ENCODE measurements at places on chromosomes 4 and X.

- no peak for DNase-seq
These were observed 14.9 kb downstream of the PPP3CA start for GRCh38 chr4:101332424-101332823.

DNA sequence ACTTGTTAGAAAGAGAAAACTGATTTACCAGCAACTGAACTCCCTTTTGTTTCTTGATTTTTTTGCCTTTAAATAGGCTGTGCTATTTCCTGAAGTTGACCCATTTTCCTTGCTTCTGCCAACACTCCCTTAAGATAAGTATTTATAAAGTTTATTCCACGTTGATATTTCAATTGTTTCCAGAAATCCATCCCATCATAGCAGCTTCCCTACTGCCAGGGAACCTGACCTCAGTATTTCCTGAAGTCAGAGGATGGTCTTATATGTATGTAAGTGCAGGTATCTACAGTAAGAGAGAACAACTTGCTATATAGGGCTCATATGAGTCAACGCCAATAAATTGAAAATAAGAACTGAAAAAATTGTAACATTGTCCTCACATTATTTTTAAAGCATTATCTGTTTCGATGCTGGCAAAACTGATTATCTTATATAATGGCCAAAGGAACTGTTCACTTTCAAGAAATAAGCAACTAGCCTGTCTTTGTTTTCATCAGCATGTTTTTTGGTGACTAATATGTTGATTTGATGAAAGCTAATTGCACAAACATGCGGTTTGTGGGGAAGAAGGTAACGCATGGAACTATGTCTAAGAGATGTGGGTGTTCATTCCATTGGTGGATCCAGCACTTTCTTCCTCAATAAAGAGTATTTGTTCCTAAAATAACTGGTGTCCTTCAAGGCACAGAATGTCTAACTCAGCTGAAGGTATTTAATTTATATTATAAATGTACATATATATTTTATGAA lies 4.7 kb downstream of the LIMCH1 start:
- no peak for DNase-seq

GRCh38 chrX:68109162-68109561 lies 324.1 kb downstream of the OPHN1 start:
- no peak for DNase-seq

GRCh38 chr4:53620956-53621355 lies 29.7 kb upstream of the LNX1 start:
- no peak for DNase-seq

DNA sequence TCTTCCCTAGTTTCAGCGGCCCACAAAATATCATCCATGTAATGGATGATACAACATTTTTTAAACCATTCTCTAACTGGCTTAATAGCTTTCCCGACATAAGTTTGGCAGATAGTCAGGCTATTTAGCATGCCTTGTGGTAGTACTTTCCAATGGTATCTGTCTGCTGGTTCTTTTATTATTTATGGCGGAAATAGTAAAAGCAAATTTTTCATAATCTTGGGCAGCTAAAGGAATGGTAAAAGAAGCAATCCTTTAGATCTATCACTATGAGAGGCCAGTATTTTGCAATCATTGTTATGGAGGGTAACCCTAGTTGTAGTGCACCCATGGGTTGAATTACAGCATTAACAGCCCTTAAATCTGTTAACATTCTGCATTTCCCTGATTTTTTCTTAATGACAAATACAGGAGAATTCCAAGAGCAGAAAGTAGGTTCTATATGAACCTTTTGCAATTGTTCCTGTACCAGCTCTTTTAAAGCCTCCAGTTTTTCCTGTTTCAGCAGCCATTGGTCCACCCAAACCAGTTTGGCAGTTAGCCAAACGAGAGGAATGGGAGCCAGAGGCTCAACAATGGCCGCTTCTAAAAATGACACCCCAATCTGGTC lies 14.3 kb upstream of the HSD17B11 start:
- DNase-seq, result no peak

DNA sequence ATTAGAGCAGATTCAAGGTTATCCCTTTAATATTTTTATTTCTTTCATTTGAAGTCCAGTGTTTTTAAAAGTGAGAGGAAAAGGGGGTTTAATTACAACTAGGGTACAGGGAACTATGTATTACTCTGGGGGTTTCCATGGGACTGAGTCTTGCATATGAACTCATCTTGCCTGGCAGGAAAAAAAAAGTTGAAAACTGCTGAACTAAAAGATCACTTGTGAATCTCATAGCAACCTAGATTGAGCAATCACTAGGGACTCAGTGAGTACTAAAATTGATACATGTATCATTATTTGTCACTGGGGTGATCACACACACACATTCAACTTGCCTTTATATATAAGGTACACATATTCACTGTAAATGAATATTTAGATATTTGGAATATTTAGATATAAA lies 180.7 kb upstream of the SFRP2 start:
- DNase-seq, result no peak

GRCh38 chr4:55253948-55254593 lies 92.0 kb upstream of the SRD5A3 start:
- no peak for DNase-seq

GRCh38 chr4:41172786-41173185 lies 41.6 kb downstream of the APBB2 start:
- DNase-seq, result no peak

DNA sequence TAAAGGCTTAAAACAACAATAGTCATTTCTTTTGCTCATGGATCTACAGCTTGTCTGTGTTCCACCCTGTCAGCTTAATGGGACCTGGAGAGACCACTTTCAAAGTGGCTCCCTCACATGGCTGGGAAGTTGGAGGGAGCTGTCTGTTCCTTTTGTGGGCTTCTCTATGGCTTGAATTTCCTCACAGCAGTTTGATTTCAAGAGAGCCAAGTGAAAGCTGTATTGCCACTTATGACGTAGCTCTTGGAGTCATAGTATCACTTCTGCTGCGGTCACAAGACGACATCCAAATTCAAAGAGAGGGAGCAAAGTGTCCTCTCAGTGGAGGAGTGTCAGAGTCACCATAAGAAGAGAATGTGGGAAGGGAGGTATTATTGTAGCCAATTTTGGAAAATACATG lies 22.7 kb upstream of the ACSL1 start:
- no peak for DNase-seq

- DNase-seq, result no peak
These were observed 145.9 kb downstream of the PPA2 start for GRCh38 chr4:105327956-105328355.

GRCh38 chr4:21139327-21139726 lies 439.1 kb downstream of the PACRGL start:
- DNase-seq, result no peak

GRCh38 chr4:77123411-77123810 lies 33.6 kb upstream of the CCNG2 start:
- no peak for DNase-seq

GRCh38 chr4:7515390-7515902 lies 80.7 kb upstream of the PSAPL1 start:
- no peak for DNase-seq

DNA sequence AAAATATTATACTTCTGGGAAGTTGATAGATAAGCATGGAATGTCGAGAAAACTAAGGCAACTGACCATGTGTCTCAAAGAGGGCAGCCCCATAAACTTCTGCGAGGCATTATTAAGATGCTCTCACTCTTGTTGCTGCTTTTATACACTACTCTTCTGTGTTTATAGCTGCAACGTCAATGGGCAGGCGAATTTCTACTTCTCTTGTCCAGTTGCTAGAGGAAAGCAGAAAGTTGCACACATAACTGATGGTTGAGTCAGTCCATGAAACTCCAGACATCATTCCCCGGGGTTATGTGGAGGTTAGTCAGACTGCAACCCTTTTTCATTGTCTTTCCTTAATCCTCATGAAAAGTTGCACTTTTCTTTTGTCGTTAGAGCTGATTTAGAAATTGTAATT lies 39.8 kb downstream of the VCX3B start:
- DNase-seq, result no peak

DNA sequence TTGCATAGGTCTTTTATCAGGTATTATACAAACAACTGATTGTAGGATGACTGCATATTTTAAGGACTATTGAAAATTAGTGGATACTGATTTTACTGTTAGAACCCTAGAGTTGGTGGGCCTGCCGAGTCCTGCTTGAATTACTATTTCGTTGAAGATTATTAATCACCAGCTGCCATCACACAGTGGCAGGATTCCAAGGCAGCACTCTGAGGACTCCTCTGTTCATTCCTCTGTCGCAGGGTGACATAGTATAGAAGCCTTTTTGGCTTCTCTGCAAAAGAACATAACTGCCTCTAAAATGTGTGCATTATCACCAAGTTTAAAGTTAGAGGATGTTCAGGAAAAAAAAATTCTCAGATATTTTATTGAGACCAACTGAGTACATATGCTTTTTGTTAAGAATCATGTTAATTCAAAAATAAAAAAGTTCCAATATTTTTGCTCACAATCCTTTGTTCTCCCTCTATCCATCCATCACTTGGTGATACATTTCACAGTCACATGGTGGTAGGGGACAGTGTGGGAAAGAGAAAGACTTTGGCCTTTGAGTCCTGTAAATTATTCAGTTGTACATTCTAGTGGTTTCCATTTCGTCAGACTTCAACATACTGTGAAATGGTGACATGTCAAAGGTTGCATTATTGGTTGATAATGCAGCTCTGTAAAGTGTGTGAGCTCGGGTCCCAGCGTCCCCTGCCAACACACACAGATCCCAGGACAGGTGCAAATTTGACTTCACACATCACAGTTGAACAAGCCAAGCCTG lies 332.5 kb downstream of the GRID2 start:
- DNase-seq, result no peak

- no peak for DNase-seq
These were observed 847.8 kb downstream of the TRIML1 start for GRCh38 chr4:188987011-188987410.

GRCh38 chrX:114819509-114819908 lies 197.9 kb downstream of the IL13RA2 start:
- DNase-seq, result no peak

DNA sequence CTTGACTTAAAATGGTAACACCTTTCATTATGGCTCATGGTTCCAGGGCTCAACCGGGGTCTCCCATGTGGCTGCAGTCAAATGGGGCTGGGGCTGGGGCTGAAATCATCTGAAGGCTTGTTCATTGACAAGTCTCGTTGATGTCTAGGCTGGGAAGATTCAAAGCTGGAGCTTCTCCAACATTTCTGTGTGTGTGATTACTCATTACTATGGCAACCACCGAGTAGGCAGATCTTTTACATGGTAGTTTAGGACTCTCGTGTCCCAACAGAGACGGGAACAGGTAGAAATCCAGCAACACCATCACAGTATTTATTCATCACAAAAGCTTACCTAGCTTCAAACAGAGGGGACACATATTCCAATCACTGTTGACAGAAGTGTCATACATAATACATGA lies 7.8 kb downstream of the YTHDC1 start:
- no peak for DNase-seq

GRCh38 chr4:99763635-99764101 lies 53.0 kb upstream of the DAPP1 start:
- no peak for DNase-seq

DNA sequence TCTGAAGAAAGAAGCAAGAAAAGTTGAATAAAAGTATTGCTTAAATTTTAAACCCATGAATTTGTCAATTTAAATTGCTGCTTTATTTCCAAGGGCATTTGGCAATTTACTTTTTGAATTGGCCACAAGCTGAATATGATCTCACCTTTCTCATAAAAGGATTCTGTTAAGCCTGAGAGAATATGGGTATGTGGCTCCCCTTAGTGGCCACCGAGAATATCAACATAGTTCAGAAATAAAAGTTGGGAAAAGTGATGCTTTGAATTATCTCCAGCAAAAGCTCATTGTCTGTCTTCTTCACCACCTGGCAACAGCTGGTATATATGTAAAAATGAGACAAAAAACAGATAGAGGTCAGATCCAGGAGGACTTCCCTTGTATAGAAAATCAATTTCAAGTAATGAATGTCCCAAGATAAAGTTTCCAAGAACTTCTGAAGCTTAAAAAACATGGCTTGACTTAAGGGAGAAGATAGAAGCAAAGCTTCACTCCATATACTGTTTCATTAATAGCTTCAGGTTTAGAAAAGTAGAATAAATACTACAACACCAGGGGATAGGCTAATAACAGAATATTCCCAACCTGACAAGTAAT lies 290.7 kb upstream of the FAM241A start:
- no peak for DNase-seq

- no peak for DNase-seq
These were observed 48.9 kb downstream of the ARHGEF6 start for GRCh38 chrX:136731798-136732197.

GRCh38 chr4:821631-822030 lies 4.3 kb downstream of the CPLX1 start:
- DNase-seq, result no peak

DNA sequence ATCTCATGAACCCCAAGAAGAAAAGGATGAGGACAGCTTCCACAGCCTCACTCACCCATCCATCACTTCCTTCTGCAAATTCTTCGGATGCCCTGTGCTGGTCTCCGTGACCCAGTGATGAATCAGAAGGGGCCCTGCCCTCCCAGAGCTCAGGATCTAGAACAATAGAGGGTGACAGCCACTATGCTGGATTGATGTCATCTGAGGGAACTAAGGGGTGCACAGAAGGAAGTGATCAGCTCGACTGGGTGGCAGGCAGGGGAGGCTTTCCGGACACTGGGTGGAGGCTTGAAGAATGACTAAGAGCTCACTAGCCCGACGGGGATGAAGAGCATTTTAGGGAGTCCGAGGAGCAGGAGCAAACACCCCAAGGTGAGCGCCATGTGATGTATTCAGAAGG lies 1.4 kb upstream of the ZNF185 start:
- no peak for DNase-seq

GRCh38 chrX:51144828-51145442 lies 187.7 kb upstream of the NUDT10 start:
- DNase-seq, result no peak

DNA sequence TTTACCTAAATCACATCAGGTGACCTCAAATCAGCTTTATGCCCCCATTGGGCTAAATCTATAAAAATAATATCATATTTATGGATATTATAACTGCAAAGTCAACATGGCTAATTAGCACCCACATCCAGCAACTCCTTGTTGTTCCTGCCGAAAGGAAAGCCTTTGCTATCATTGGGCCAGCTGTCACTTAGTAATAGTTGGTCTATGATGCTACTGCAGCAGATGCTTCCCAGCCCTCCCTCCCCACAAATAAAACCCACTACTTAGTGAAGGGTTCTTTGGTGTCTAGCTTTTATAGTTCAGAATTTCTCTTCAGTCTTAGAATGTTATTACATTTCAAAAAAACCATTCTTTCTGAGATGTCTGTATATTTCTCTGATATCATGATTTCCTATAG lies 116.9 kb upstream of the ENPEP start:
- no peak for DNase-seq

- DNase-seq, result no peak
These were observed 107.9 kb downstream of the PSAPL1 start for GRCh38 chr4:7326693-7327340.

All from activated T-cell treated with anti-CD3 and anti-CD28 coated beads for 1 hour (primary cell).